ENCODE measurements at places on chromosomes 11 and 22.

DNA sequence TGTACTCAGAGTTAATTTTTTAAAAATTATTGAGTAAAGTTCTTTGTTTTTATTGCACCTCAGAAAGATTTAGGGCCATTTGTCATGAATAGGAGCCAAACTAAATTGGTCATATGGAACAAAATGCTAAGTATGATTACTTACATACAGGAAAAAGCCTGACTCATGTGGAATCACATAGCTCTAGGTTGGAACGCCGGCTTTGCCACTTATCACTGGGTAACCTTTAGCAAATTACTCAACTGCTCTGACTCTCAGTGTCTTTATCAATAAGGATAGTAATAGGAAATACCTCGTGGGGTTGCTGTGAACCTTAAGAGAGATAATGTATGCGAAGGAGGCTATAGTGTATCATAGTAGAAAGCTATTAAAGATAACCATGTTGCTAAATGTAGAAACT, 638.5 kb downstream of the NELL1 start:
- DNase-seq = no peak

- DNase-seq = no peak
Observed at GRCh38 chr11:17333799-17334586, 17.6 kb upstream of the NCR3LG1 start.

DNA sequence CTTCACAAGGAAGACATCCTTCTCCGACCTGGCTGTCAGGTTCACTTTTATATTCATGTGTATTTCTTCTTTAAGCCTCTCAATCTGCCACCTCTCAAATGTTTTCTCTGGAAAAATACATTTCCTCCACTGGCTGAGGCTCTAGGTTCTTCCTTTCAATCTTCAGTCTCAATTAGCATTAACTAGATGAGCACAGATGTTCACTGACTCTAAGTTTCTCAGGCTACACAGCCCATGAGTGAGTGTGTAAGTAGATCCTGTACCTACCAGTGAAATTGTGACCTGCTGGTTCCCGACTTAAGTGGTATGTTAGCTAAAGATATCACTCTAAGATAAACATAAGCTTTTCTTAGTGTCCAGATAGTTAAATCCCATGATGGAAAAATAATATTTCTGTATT, 206.9 kb downstream of the ADAMTS15 start:
- DNase-seq = no peak

GRCh38 chr11:17157761-17158160, 50.0 kb downstream of the PIK3C2A start:
- DNase-seq = no peak

DNA sequence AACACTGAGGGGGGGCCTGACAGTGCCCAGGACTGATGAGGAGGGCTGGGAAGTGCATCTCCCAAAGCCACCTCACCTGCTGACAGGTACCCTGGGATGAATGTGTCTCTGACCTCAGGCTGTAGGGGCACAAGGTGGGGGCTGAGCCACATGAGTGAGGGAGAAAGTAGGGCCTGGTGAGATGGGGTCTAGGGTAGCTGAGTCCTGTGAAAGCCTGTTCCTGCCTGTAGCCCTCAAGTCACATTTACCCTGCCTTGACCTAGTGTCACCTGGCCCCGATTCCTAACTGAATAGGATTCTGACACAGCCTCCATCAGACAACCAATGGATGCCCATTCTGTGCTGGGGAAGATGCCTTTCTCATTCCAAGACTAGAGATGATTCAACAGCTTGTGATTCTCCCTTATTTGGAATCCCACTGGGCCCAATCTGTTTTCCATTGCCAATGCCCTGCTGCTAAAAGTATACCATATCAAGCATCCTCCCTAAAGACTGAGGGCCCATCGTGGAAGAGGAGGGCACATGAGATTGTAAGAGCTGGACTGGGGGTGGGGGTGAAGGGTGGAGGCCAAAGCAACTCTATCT, 11.1 kb upstream of the RFPL1 start:
- no peak for DNase-seq

- no peak for DNase-seq
Observed at GRCh38 chr22:39926753-39927152, 25.9 kb downstream of the GRAP2 start.

GRCh38 chr22:39530116-39530515, 2.4 kb downstream of the RPS19BP1 start:
- DNase-seq = no peak

DNA sequence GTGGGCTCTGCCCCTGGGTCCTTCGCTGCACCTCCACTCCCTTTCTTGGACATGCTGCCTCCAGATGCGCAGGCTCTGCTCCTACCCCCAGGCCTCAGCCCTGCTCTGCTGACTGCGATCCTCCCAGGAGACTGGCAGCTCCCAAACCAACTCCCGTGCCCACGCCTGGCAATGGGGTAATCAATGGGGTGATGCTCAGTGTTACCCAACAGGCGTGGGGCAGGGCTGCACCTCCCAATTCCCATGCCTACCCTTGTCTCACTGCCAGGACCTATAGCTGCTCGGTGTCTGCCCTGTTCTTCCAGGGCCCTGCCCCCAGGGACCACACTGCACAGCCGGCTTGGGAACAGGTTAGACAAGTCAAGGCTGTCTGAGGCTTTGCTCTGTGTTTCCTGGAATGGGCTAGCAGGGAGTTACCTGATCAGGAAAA, at the start of gene ALDH3B2:
Gene ALDH3B2, minus strand, starts transcription at position 182 of the 430 bp plus-strand sequence. CDS start 7,688 bp downstream, outside the sequence.
- DNase-seq = no peak

DNA sequence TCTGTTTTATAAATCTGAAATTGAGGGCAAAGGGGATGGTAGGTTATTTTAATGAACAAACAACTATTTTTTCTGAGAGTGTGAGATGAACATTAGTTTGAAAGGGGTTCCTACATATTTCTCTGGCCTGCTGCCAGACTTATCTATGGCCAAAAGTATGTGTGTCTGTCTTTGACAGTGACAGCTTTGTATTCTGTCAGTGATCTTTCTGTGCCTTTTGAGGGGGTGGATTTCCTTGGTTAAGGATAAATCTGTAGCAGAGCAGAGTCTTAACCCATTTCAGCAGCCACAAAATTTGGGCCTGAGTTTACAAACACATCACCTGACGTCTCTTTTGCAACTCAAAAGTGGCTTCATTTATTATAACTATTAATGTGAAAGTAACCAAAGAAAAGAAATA, 30.9 kb downstream of the ZFTA start:
- DNase-seq = no peak

DNA sequence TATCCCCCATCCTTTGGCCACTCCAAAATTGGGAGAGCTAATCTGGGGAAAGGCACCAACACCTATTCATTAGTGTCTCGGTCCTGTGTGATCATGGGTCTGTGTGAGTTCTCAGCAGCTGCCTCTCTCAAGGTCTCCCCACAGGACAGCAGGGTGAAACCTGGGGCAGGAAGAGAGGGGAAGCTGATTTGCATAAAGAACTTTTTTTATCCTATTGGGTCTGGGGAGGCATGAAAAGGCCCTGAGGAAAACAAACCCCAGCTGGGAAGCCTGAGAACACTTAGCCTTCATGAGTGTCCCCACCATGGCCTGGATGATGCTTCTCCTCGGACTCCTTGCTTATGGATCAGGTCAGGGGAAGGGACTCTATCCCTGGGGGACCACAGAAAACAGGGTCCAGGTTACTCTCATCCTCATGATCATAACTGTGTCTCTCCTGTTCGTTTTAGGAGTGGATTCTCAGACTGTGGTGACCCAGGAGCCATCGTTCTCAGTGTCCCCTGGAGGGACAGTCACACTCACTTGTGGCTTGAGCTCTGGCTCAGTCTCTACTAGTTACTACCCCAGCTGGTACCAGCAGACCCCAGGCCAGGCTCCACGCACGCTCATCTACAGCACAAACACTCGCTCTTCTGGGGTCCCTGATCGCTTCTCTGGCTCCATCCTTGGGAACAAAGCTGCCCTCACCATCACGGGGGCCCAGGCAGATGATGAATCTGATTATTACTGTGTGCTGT, 116.0 kb upstream of the TOP3B start:
- DNase-seq = no peak

GRCh38 chr11:14537134-14537599, 17.0 kb upstream of the PSMA1 start:
- no peak for DNase-seq

GRCh38 chr11:47879259-47880158, 31.4 kb upstream of the NUP160 start:
- DNase-seq = no peak

DNA sequence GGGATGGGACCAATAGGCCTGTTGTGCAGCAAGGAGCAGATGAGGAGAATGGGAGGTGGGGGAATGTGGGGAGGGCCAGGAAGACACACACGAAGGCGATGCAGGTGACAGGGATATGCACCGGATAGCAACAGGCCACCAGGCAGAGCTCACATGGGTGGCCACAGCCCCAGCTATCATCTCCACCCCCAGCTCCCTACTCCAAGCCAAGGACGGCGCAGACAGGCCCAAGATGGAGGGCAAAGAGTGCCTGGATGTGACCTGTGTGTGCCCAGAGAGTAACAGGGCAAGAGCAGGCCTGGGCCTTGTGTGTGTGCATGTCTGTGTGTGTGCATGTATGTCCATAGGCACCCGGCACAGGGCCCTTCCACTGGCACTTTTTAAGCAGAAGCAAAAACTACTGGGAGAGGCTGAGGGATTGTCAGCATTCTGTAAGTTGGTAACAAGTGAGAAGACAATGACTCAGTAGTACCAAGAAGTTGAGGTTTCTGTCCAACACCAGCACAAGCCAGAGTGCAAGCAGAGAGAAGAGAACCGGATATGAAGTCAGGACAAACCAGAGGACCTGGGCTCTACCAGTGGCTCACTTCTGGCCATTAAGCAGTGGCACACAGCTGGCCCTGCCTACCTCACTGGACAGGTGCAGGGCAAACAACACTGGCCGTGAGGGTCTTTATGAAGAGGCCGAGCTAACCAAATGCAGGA, 36.4 kb downstream of the NRXN2 start:
- no peak for DNase-seq

DNA sequence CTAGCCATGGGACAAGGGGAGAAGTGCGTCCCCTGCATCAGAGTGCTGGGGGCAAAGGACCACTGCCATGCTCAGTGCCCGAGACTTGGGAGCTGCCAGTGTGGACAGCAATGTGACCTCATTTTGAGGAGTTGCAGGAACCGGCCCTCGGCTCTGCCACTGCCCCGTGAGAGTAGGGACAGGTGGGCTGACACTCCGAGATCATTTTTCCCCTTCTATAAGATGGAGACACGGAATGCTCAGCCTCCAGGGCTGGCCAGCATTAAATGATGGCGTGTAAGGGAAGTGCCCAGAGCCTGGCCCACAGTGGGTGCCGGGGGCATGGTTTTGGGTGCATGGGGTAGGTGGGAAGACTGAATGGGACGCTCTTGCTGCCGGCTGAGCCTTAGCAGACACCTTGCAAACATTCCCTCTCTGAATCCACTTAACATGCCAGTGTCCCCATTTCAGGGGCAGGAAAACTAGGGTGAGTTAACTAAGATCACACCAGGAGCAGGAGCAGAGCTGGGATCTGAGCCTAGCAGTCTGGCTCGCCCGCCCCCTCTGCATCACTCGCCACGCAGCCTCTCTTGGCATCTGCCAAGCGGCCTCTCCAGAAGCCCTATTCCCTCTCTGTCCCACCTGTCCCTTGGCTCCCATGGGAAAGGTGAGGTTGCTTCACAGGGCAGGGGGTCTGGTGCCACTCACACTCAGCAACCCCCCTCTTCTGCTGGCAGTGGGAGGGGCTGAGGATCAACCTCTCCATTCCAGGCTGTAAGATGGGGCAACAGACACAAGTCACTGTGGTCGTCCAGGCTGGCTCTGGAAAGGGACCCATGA, 13.6 kb downstream of the NPTXR start:
- no peak for DNase-seq

DNA sequence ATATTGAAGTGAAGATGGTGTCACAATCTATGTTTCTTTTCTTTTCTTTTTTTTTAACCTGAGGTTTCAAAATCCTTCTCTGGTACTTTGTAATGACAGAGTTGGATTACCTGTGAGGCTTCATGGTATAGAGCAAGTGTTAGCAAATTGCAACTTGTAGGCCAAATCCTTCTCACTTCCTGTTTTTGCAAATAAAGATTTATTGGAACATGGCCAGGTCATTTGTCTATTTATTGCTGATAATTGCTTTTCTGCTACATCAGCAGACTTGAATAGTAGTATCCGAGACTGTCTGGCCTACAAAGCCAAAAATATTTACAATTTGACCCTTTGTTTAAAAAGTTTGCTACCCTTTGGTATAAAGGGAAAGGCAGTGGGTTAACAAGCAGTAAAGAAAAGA, 1059.4 kb upstream of the CCDC90B start:
- DNase-seq = no peak

GRCh38 chr22:36206255-36206654, 4.6 kb upstream of the APOL4 start:
- DNase-seq = no peak

DNA sequence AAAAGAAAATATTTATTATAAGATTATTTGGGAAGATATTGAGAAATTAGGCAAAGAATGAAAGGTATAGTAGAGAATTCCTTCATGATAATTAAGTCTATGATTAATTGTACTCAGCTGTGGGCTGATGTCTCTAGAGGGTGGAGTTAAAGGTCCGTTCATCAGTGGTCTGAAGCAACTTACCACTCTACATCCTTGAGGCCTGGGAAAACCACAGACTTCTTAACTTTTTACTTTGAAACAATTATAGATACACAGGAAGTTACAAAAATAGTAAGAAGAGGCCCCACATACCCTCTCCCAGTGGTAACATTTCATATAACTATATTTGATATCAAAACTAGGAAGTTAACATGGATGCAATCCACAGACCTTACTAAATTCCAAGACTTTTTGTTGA, 167.0 kb upstream of the NECTIN1 start:
- DNase-seq = no peak

- no peak for DNase-seq
Observed at GRCh38 chr11:767238-767637, 10.0 kb downstream of the GATD1 start.

GRCh38 chr22:21593406-21594232, 26.1 kb downstream of the UBE2L3 start:
- DNase-seq = no peak

DNA sequence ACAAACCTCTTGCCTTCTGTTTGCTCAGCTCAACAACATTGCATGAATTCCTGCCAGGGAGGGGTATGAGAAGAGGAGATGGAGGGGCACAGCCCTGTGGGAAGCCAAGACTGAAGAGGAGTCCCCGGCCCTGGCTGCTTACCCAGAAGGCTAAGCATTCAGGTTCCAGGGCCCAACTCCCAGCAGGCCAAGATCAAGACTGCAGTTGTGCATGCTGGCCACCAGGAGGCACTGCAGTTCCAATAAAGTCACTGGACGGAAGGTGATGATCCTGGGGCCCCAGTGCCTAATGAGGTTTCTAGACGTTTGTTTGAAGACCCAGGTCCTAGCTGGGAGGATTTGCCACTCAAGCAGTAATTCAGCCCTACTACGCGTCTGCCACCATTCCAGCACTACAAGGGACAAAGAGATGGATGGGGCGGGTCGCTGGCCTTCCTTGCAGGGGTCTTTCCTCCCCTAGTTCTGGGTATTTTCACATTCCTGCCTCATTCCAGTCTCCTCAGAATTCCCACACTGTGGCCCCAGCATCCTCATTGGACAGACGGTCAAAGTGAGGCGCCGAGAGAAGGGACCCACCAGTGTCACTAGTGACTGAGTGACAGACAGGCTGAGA, 23.6 kb downstream of the ALX4 start:
- DNase-seq = peak; percentile 32

- no peak for DNase-seq
Observed at GRCh38 chr11:279040-279965, 1.1 kb downstream of the NLRP6 start.
